ENCODE measurements at places on chromosomes 7 and 10.

DNA sequence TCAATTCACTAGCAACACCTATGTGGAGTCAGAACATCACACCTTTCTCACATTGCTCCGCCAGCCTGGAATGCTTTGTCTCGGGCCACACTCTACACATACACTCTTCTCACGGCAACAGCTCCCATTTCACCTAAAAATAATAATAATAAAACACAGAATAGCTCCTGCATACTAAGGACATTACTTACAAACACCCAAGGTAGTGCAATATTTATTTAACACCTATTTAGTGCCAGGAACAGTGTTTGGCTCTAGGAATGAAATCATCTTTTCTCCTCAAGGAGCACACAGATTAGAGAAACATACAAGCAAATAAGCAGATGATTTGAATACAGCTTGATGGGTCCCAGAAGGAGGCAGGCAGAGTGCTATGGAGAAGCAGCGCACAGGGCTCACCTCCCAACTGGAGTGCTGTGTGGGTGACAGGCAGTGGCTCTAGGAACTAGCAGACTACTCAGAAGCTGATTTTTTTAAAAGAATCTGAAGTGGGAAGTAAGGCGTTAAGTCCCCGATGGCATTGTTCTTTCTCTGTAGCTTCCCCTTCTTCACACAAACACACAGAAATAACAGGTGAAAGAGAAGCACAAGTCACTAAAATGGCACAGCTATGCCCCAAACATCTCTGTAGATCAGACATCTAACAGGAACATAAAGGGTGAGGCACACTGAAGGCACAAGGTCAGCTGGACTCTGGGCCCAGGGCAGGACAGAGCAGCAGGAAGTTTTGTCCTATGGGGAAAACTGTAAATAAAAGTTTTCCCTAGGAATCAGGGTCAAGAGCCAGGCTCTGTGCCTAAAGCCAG, 16.7 kb downstream of the USP6NL start:
- no peak for DNase-seq

GRCh38 chr7:102916881-102917280, 4.1 kb downstream of the LRRC17 start:
- DNase-seq = no peak

DNA sequence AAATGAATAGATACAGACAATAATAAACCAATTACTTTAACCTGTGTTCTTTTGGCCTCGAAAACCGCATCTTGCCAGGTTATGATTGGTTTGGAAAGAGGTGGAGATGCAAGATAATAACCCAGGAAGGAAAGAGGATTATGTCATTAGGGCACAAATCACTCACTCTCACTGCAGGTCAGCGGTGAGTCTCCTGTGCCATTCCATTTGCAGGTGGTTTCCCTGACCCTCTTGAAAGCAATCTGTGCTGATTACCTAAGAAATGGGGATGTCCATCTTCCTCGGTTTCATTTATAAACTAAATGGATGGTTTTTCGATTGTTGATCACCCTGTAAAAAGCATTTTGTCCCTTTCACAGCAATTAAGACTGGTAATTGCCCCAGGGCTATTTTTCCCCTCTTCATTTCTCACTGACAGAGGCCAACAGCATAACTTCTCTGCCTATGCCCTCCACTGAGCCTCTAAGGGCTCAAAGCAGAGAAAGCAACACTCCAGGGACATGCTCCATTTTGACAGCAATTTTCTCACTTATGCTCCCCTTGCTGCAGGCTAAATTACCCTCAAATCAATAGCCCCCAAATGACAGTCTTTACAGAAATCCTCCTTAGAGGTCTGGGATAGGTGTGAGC, 257.5 kb downstream of the IPMK start:
- DNase-seq = no peak

GRCh38 chr10:100315615-100316014, 14.4 kb downstream of the PKD2L1 start:
- no peak for DNase-seq
